Kidney (tissue), 22 donors: ENCODE measurements at places on chromosomes 12 and 14. TPM values are rescaled to one million over a fixed set of nuclear protein-coding genes. Genes with fewer than 3 reads are reported as not detected.

The APOF gene
- not detected for polyA plus RNA-seq

The CLEC1A gene
- 5.3 TPM for polyA plus RNA-seq

The CLEC9A gene
- polyA plus RNA-seq = not detected

The SLC10A1 gene
- not detected for polyA plus RNA-seq

The SLC17A8 gene
- 0.09 TPM for polyA plus RNA-seq

GRCh38 chr14:68250927-68251768 is 431.6 kb downstream of the RAD51B start:
- DNase-seq = peak; percentile 82

DNA sequence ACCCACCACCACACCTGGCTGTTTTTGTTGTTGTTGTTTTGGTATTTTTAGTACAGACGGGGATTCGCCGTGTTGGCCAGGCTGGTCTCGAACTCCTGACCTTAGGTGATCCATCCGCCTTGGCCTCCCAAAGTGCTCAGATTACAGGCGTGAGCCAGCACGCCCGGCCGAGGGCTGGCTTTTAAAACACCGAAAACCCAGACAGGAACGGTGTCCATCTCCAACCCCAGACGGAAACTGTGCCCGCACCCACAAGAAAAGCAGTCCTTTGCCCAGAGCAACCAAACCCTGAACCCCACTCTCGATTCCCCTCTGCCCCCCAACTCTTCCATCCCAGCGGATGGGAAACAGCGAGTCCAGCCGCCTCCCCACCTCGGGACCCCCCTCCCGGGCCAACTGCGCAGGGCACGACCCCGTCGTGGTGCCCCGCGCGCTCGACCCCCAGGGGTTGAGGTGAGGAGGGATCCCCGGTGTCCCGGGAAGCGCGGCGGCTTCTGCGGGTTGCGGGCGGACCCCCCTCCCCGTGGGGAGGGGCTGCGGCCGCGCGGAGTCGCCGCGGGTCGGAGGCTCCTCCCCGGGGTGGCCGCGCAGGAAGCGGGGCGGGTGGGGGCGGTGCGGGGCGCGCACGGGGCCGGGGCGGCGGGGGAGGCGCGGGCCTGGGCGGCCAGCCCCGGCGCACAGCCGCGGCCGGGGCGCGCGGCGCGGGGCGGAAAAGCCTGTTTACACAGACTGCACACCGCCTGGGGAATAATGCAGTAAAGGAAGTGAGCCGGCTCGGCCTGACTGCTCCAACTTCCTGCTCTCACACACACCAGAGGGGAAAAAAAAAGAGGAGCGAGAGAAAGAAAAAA is at the start of gene ELK3:
ELK3 (plus strand) TSS at position 651 of the 851 bp plus-strand sequence.
- DNase-seq = peak; percentile 76

GRCh38 chr14:23302290-23303225 is at the start of gene PPP1R3E:
Gene PPP1R3E, minus strand, starts transcription at chr14:23302859. Its CDS starts 283 bp downstream, at chr14:23302576.
- DNase-seq = peak; percentile 92
